ENCODE measurements at places on chromosomes 6 and 20. TPM values are rescaled to one million over a fixed set of nuclear protein-coding genes. Genes with fewer than 3 reads are reported as not detected.

Gene SNAI1
- 8.4 TPM for polyA plus RNA-seq

Gene TGM3
- polyA plus RNA-seq = 0.05 TPM

Gene HTR1B
- not detected for polyA plus RNA-seq

Gene ROMO1
- 379 TPM for polyA plus RNA-seq

Gene METTL24
- 0.77 TPM for polyA plus RNA-seq

Gene LAMA5
- 93.7 TPM for polyA plus RNA-seq

Gene SLC22A7
- polyA plus RNA-seq = not detected

Gene TMC2
- not detected for polyA plus RNA-seq

Gene RIPPLY2
- 0.45 TPM for polyA plus RNA-seq

Gene IMPG1
- not detected for polyA plus RNA-seq

Gene OR2B6
- polyA plus RNA-seq = not detected

Gene BEND3
- polyA plus RNA-seq = 0.36 TPM

Gene CST4
- not detected for polyA plus RNA-seq

Gene PNLDC1
- polyA plus RNA-seq = 0.43 TPM

Gene IRF4
- 0.41 TPM for polyA plus RNA-seq

Gene C20orf141
- polyA plus RNA-seq = not detected

Gene NKAPL
- 5.5 TPM for polyA plus RNA-seq

Gene CDH4
- polyA plus RNA-seq = 0.32 TPM

Gene ARFGEF3
- polyA plus RNA-seq = 0.63 TPM

Gene DLL1
- 25.8 TPM for polyA plus RNA-seq

Gene ULBP2
- polyA plus RNA-seq = 1.1 TPM

Gene OR2H1
- not detected for polyA plus RNA-seq

Gene TMEM217
- 0.16 TPM for polyA plus RNA-seq

Gene SAPCD1
- 0.25 TPM for polyA plus RNA-seq

Gene SLC44A4
- polyA plus RNA-seq = 0.05 TPM

Gene KIAA0408
- polyA plus RNA-seq = 2.3 TPM

Gene IL20RA
- polyA plus RNA-seq = 3.7 TPM

Gene LY6G5C
- 5.0 TPM for polyA plus RNA-seq

Gene LY6G6C
- 0.18 TPM for polyA plus RNA-seq

Gene HLA-A
- polyA plus RNA-seq = 287 TPM

Gene CYP39A1
- 3.3 TPM for polyA plus RNA-seq

Data from right cardiac atrium (tissue), 5 donors.